Left lung (tissue), 14 donors: ENCODE measurements at places on chromosomes 7 and 10.
A peak's percentile ranks its signal among the peaks of the same experiment; 100 is the strongest.

DNA sequence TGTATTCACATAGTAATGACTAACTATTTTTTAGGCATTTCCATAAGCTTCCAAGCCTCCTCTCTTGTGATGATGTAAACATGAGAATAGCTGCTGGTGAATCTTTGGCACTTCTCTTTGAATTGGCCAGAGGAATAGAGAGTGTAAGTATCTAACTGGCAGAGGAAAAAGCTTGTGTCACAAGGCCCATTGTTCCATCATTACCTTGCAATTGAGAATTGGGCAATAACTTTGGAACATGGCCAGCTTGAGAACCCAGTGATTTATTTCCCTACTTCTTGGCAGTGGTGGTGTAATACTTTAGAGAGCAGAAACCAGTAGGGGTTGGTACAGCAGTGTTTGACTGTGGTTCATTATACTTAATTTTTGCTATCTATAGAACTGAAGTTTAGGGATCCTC lies 12.0 kb downstream of the IFRD1 start:
- peak; percentile 35 for DNase-seq

DNA sequence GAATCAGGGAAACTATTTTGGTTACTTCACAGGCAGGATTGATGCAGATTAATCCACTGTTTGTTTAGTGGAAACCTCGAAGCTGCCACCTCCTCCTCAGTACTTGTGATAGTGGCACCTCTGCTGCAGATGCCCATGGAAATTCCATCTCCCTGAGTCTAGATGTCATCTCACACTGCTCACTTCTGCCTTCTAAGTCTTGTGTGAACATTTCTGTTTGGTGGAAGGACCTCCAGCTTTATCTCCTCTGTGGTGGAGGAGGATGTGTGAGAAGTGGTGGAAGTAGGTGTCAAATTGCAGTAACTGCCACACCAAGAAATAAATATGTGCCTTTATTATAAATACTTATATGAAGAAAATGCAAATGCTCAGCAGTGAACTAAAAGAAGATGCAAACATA lies 25.8 kb upstream of the GPR141 start:
- no peak for DNase-seq

GRCh38 chr10:12757351-12757750 lies 244.2 kb downstream of the CCDC3 start:
- no peak for DNase-seq

DNA sequence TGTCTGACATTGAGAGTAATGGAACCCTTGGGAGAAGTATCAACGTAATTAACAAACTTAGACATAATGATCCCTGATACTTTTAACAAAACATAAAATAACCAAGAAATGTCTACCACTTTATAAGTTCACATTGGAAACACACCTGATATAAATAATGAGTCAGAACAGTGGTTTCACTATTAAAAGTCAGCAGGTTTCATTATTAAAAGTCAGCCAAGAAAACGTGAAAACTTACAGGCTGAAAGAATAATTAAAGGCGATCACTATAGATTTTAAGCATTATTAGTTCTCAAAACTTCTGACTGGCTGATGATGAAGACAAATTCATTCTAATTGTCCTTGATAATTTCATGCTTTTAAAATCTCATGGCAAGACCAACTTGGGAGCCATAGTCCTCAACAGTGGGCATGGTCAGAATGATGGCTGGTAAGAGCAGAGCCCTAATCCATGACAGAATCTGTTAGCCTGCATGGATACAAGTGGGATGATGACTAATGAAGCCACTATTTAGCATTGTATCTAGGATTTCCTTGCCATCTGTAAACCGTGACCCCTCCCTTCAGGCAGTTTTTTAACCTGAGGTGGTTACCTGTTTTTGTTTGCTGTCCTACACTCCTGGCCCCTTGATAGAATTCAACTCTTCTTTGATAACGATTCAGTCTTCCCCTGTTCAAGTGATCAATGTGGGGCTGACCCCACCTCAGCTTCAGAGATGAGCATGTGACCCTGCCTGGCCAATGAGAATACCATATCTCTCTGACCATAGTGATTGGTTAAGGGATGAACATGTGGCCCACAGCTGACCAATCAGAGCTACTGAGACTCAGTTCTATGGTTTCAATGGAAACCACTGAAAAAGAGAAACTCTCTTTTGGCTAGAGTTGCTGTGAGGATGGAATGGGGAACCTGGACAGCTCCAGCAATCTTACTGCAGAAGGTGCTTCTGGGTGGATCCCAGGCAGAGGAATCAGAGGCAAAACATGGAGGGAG lies 151.0 kb downstream of the PLPP4 start:
- DNase-seq, result no peak

GRCh38 chr7:156475179-156475578 lies 165.4 kb upstream of the RNF32 start:
- no peak for DNase-seq
